ENCODE measurements at places on chromosomes 4 and X. TPM values are rescaled to one million over a fixed set of nuclear protein-coding genes. Genes with fewer than 3 reads are reported as not detected.

The ADH7 gene
- not detected for total RNA-seq

The PDLIM5 gene
- 41.4 TPM for total RNA-seq

The VSIG4 gene
- total RNA-seq = not detected

The FNIP2 gene
- total RNA-seq = 12.1 TPM

The GABRE gene
- 11.2 TPM for total RNA-seq

The WDR1 gene
- total RNA-seq = 122 TPM

The TCP11X2 gene
- not detected for total RNA-seq

The PDCL2 gene
- total RNA-seq = not detected

The LEF1 gene
- 0.19 TPM for total RNA-seq

The TMEM31 gene
- not detected for total RNA-seq

The TMPRSS11A gene
- total RNA-seq = not detected

The TEX11 gene
- total RNA-seq = not detected

All from cardiac ventricle fibroblast (primary cell).